CD8-positive, alpha-beta memory T cell (primary cell): ENCODE measurements at places on chromosomes 16 and 17. TPM values are rescaled to one million over a fixed set of nuclear protein-coding genes. Genes with fewer than 3 reads are reported as not detected.
A peak's percentile ranks its signal among the peaks of the same experiment; 100 is the strongest.

KRT32 gene
- not detected for total RNA-seq

DHRS7C gene
- total RNA-seq, result not detected

AANAT gene
- not detected for total RNA-seq

CD300E gene
- total RNA-seq, result not detected

PVALEF gene
- total RNA-seq, result not detected

DNA sequence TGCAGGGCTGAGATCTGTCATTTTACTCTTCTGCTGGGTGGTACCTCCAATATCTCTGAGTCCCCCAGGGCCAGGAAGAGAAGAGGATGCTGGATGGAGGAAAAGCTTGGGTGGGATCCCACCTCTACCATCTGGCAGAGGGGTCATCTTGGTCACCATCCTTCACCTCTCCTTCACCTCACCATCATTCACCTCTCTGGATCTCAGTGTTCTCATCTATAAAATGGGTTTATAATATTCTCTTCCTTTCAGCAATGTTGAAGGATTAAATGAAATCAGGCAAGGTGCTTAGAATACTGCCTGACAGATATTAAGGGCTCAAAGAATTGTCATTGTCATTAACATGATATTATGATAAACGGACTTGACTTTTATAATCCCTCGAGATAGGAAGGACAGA is 195.8 kb downstream of the SNX29 start:
- H3K36me3 ChIP-seq, result no peaks in the 10 kb centered on the region
- H3K4me1 ChIP-seq, result no peaks in the 10 kb centered on the region
- H3K27me3 ChIP-seq, result no peaks in the 10 kb centered on the region
- H3K27ac ChIP-seq, result no peak overlapping the region
- DNase-seq, result no peak
- H3K4me3 ChIP-seq, result no peak overlapping the region

DNA sequence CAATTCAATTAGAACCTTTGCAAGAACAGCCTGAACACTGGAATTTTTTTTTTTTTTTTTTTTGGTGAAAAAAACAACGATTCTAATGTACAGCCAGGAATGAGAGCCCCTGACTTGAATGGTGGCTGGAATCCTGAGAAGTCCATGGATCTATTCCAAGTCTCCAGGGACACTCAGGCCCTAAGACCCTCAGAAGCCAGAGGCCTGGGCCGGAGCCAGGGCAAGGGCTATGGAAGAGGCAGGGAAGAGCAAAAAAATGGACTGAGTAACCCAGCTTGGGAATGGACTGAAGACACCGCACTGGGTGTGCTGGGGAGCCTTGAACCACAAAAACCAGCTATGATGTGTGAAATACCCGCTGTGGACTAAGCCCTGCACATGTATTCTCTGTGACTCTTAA is 60.3 kb upstream of the LHX1 start:
- H3K27ac ChIP-seq, result no peak overlapping the region
- peaks cover 5% of the 10 kb centered on the region for H3K27me3 ChIP-seq
- no peak overlapping the region for H3K4me3 ChIP-seq
- H3K36me3 ChIP-seq, result no peaks in the 10 kb centered on the region

DNA sequence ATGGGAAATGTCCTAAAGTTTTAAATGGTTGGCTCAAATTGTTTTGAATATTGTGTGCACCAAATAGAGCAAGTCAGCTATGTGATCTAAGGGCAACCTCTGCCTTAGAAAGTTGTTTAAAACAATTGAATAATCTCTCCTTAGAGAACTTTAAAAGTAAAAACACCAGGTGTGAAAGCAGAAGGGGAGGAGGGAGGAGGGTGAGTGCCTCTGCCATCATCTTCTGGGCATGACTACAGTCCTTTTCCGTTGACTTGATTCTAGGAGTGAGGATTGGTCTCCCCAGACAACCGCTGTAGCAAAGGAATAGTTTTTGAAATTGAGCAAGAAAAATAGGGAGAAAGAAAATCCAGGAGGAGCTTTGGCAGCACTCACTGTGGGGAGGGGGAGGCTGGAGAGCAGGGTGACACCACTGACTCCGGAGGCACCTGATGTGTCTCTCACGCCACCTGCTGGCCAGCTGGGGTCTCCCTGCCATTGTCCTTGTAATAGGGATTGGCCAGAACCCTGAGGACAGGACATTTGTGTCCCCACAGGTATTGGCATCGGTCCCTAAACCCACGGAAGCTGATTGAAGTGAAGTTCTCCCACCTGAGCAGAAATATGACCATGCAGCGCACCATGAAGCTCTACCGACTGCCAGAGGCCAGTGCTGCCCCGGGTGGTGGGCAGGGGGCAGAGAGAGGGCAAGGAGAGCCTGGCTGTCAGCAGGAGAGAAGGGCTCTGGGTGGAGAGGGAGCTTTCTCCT is 33.3 kb downstream of the PLCD3 start:
- no peaks in the 10 kb centered on the region for H3K27me3 ChIP-seq
- H3K4me3 ChIP-seq, result no peak overlapping the region
- H3K27ac ChIP-seq, result no peak overlapping the region
- no peaks in the 10 kb centered on the region for H3K4me1 ChIP-seq
- peak; percentile 61 for DNase-seq
- H3K36me3 ChIP-seq, result peaks cover 61% of the 10 kb centered on the region

- peaks cover 10% of the 10 kb centered on the region for H3K4me1 ChIP-seq
- H3K27ac ChIP-seq, result no peak overlapping the region
- no peak overlapping the region for H3K4me3 ChIP-seq
- H3K36me3 ChIP-seq, result no peaks in the 10 kb centered on the region
- peak; percentile 11 for DNase-seq
Measured at GRCh38 chr17:77692571-77693161, 265.8 kb upstream of the TNRC6C start.

GRCh38 chr17:55540414-55541091 is 29.3 kb upstream of the SMIM36 start:
- no peaks in the 10 kb centered on the region for H3K27me3 ChIP-seq
- H3K27ac ChIP-seq, result no peak overlapping the region
- no peaks in the 10 kb centered on the region for H3K36me3 ChIP-seq
- H3K4me1 ChIP-seq, result no peaks in the 10 kb centered on the region
- DNase-seq, result no peak
- H3K4me3 ChIP-seq, result no peak overlapping the region

DNA sequence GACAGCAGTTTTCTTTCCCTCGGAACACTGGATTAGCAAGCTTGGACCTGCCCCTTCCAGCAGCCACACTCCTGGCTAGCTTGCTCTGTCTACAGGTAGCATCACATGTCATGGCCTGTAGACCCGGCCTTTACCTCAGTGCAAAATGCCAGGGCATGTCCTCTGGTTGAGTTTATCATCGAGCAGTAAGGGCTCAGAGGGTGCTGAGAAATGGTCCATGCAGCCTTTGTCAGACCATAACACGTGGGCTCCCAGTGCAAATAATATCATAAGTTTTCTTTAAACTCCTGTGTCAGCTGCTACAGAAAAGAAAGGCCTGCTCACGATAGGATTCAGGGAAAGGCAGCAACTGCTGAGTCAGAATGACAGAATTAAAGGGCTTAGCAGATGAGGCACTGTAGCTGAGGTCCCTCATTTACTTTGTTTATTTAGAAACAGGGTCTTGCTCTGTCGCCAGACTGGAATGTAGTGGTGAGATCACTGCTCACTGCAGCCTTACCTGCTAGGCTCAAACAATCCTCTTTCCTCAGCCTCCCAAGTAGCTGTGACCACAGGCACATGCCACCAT is 8.0 kb upstream of the GNA13 start:
- no peaks in the 10 kb centered on the region for H3K36me3 ChIP-seq
- no peaks in the 10 kb centered on the region for H3K4me1 ChIP-seq
- no peaks in the 10 kb centered on the region for H3K27me3 ChIP-seq
- peak overlapping the region; percentile 38 for H3K27ac ChIP-seq

DNA sequence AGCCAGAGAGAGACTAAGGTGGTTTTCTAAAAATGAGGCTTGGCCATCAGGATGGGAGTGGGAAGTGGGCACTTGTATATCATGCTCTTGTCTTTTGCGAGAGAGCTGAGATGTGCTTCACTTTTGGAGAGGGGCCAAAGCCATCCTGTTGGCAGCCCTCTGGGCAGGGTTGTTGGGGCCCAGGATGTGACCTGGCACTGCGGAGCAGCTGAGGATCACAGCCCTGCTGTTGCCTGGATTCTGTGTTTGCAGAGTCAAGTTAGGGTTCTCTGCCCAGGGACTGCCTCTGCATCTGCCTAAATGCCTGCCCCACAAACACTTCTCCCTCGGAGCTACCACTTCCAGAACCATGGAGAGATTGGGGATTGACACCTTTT is 71.2 kb downstream of the PLD6 start:
- H3K27me3 ChIP-seq, result no peaks in the 10 kb centered on the region
- no peak overlapping the region for H3K4me3 ChIP-seq
- no peak for DNase-seq
- no peaks in the 10 kb centered on the region for H3K4me1 ChIP-seq

DNA sequence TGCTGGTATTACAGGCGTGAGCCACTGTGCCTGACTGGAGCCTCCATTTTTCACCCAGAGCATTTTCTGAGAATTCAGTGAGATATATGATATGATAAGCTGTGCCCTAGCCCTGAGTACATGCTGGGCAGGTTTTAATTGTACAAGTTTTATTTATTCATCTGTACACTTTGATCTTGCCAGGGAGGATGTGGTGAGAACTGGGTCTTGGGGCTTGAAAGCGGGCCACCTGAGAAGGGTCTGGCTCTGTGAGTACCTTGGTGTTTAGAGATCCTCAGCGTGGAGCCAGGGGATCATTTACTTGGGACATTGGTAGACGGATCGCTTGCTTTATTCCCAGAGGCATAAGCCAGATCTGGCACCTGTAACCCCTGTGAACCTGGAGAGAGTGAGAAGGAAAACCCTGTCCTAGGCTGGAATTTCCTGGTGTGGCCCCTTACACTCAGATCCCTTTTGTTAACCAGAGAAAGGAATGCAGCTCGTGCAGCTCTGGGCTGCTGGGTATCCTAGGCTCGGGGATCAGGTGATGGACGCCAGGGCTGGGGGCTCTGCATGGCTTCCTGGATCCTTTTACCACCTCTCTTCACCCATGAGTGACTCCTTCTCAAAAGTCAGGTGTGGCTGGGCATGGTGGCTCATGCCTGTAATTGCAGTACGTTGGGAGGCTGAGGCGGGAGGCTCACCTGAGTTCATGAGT is 91.9 kb downstream of the ABCC1 start:
- DNase-seq, result no peak
- peaks cover 43% of the 10 kb centered on the region for H3K36me3 ChIP-seq
- H3K27me3 ChIP-seq, result no peaks in the 10 kb centered on the region
- no peak overlapping the region for H3K27ac ChIP-seq
- H3K4me3 ChIP-seq, result no peak overlapping the region
- H3K4me1 ChIP-seq, result peaks cover 11% of the 10 kb centered on the region
